Small intestine (tissue), 16 donors: ENCODE measurements at places on chromosomes 13 and 19. TPM values are rescaled to one million over a fixed set of nuclear protein-coding genes. Genes with fewer than 3 reads are reported as not detected.

DNA sequence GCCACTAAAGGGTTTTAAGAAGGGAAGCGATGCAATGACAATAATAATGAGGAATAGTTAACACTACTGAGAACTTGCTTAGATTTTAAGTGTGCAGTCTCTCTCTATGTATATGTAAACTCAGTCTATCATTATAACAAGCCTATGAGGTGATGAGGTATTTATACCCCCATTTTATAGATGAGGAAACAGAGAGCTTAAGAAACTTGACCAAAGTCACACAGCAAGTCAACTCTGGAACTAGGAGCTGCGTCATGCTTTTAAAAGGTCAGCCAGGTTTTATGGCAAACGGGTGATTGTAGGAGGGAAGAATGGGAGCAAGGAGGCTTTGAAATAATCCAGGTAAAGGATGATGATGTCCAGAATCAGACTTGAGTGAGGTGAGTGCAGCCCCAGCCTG is 103.4 kb downstream of the TM9SF2 start:
- no peak overlapping the region for H3K4me3 ChIP-seq
- no peak for DNase-seq
- H3K4me1 ChIP-seq: peaks cover 8% of the 10 kb centered on the region
- H3K27me3 ChIP-seq: no peaks in the 10 kb centered on the region
- H3K36me3 ChIP-seq: no peaks in the 10 kb centered on the region

DNA sequence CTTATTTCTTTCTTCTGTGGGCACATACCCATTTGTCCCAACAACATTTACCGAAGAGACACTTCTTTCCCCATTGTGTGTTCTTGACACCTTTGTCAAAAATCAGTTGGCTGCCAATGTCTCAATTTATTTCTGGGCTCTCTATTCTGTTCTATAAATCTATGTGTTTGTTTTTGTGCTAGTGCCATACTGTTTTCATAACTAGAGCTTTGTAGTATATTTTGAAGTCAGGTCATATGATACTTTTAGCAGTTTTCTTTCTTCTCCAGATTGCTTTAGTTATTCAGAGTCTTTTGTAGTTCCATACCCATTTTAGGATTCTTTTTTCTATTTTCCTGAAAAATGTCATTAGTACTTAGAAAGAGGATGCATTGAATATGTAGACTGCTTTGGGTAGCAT is 1276.3 kb downstream of the SLITRK1 start:
- no peak for DNase-seq
- H3K4me3 ChIP-seq: no peak overlapping the region

DNA sequence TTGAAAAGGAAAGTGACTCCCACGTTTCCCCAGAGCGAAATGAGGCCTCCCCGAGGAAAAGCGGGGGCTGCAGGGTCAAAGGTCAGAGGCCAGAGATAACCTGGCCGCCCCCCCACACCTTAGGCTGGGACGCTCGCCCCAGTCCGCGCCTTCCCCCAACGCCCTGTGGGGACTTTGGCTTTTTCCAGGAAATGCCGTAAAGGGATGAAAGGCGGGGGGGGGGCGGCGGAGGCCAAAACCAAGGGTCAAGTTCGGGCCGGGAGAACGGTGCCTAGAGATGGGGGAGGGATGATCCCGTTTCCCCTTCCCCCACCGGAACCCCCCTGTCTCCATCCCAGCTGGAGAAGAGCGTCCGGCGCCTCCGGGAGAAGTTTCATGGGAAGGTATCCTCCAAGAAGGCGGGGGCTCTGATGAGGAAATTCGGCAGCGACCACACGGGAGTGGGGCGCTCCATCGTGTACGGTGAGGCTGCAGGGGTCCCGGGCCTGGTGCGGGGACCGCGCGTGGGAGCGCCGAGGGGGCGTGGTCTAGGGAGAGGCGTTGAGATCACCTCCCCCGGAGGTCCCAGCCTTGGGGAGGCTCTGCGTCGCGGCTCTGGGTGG is 575 bp downstream of the SHFL start:
- H3K27me3 ChIP-seq: no peaks in the 10 kb centered on the region
- H3K36me3 ChIP-seq: no peaks in the 10 kb centered on the region
- H3K27ac ChIP-seq: peak overlapping the region; percentile 89
- peaks cover 6% of the 10 kb centered on the region for H3K4me1 ChIP-seq
- peak; percentile 39 for DNase-seq

DNA sequence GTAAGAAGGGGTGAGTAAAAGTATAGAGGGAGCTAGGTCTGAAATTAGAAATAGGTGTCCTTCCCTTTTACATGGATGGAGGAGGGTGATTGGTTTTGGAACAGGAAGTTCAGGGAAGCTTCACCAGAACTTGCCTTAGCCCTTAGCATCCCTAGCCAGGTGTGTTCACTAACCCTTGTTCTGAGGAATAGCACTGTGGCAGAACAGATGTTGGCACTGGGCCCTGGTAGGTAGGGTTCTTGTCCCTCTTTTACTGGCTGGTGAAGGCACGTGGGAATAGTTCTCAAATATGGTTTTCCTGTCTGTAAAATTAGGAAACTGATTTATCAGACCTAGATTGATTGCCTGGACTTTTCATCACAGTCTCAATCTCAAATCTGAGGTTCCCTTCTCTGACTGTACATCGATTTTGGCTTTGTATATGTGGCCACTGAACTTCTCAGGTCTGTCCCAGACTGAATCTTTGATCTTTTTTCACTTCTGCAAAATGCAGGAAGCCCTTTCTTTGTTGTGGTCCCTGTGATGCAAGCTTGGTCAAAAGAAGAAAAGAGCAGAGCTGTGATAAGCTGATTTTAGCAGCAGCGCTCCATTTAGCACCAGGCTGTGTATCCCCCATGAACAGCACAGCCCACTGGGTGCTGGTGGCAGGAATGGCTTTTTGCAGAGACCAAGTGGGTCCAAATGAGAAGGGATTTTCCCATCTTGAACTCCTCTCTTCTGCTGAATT is 86.2 kb upstream of the HTR2A start:
- H3K4me1 ChIP-seq: no peaks in the 10 kb centered on the region
- no peaks in the 10 kb centered on the region for H3K27me3 ChIP-seq
- no peaks in the 10 kb centered on the region for H3K36me3 ChIP-seq
- H3K4me3 ChIP-seq: no peak overlapping the region
- no peak overlapping the region for H3K27ac ChIP-seq
- DNase-seq: no peak

Gene PSG2
- polyA plus RNA-seq: not detected

Gene NMRK2
- 0.43 TPM for polyA plus RNA-seq
